GM12891 (cell line): ENCODE measurements at places on chromosomes 3 and 15.

- DNase-seq, result peak; percentile 35
These were observed 12.6 kb upstream of the HRG start for GRCh38 chr3:186653080-186653707.

DNA sequence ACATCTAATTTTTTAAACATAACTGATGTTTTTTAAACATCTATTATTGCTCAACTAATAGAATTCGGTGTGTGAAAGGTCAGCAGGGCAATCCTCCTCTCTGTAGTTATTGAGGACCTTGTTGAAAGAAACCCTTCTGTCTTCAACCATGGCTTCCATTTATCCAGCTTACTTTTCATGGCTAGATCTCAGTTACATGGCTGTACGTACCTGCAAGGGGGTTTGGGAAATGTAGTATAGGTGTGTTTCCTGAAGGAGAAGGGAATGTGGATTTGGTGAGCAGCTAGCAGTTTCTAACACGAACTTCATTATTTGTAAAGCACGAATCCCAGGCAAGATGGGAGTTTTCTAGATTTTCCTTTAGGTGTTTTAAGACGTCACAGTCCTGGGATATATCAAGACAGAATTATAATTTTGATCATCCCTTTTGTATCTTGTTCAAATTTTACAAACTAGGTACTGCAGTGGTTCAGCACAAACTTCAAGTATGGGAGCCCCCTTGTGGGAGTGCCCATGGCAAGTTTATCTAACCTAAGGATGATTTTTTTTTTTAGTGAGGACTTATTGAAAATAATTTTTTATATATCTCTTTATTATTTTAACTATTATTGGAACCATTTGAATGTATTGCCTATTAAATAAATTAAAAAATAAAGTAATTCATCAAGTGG lies 41.6 kb downstream of the FBXL2 start:
- no peak for DNase-seq

DNA sequence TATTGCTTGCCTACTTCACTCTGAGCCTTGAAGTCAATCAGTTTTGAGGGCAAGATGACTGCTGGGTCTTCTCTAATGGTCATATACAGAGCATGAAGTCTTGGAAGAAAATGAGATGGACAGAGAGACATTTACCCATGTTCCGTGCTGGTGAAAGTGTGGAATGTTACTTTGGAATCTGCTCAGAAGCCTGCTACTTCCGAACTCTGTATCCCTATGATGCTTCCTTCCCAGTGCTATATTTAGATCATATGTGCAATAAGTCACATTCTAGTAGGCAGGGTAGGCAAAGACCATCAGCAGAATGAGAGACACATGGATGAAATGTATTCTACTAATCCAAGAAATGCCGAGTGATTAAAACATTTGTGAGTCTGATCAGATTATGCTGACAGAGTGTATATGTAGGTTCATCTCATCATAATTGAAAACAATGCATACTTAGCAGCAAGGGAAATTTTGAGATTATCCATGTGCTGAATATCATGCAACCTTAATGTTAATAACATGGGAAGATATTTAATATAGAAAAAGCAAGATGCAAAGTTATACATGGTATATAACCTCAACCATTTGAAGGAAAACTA lies 60.5 kb downstream of the RAB7A start:
- no peak for DNase-seq

DNA sequence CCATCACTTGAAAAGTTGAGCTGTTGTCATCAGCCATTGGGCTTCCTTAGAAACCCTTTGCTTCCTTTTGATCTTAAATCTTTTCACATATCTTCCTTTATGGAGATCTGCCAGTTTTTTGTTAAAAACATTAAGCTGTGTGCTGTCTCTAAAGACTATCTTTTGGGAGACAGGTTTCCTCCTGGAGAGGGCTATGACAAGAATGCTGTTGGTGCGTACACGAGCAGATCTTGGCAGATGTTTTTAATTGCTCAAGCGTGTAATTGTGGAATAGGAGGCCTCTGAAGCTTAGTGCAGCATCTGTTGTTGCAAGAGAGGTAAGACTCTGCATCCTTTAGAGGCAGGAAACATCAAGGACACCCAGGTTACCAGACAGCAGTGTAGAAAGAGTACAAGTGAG lies 56.8 kb downstream of the PHLDB2 start:
- no peak for DNase-seq

GRCh38 chr3:30664459-30664858 lies 58.1 kb downstream of the TGFBR2 start:
- no peak for DNase-seq

GRCh38 chr3:173826901-173827609 lies 429.5 kb downstream of the NLGN1 start:
- no peak for DNase-seq

- no peak for DNase-seq
These were observed 546.2 kb downstream of the MECOM start for GRCh38 chr3:169117264-169117663.

- no peak for DNase-seq
These were observed 68.5 kb downstream of the TMCO5A start for GRCh38 chr15:38002883-38003477.

DNA sequence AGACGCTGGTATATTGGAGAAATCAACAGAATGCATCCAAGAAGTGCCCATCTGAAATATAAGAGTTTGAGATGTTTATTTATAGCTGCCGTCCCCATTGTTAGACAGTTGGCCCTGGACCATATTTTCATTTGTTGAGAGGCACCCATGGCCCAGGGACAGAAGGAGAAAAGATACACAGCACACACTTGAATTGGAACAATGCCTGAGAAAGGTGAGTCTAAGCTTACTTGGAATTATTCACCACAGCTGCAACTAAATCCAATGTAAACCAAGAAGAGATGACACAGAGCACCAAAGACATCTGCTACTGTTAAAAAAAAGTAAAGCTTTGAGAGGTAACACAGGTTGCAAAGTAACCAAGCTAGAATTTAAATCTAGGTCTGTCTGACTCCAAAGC lies 525.5 kb upstream of the NAALADL2 start:
- no peak for DNase-seq

GRCh38 chr3:169286992-169287391 lies 376.5 kb downstream of the MECOM start:
- DNase-seq, result no peak

DNA sequence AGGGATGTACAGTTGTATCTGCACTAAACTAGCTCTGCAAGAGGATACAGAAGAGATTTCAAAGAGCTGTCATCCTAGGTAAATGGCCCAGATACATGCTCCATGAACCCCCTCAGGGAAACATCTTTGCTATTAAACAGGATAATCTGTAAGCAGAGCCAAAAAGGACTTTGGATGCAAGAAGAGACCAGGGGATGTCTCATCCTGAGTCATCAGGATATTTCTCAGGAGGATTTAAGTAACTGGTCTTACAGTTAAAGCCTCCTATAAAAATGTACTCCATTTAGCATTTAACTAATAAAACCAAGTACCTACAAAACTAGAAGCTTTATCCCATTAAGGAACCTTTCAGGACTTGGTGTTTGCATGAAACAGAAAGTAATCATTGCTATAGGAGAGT lies 48.2 kb upstream of the PHLDB2 start:
- DNase-seq, result no peak
